ENCODE measurements at places on chromosomes 3 and 15. TPM values are rescaled to one million over a fixed set of nuclear protein-coding genes. Genes with fewer than 3 reads are reported as not detected.

GRCh38 chr15:40785164-40785563, 15.4 kb downstream of the C15orf62 start:
- no peak overlapping the region for H3K4me3 ChIP-seq
- H3K4me1 ChIP-seq = peaks cover 15% of the 10 kb centered on the region
- H3K27ac ChIP-seq = no peak overlapping the region
- DNase-seq = no peak
- H3K36me3 ChIP-seq = no peaks in the 10 kb centered on the region

DNA sequence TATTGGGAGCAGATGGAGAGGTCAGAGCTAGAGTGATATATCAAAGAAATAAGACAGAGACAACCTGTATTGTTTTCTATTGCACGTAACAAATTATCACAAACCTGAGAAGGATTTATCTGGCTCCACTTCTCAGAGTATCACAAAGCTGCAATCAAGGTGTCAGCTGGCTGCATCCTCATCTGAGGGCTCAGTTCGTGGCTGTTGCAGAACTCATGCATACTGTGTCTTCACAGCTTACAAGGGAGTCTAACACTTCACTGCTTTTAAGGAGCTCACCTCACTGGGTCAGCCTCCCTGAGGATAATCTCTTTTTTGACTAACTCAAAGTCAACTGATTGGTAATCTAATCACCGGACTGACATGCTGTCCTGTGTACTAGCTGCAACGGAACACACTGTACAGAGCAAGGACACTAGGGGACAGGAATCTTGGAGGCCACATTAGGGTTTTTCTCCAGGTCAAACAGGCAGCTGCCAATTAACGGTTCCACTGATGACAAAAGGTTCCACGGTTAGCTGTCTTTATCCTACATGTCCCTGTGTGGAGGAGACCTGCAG, 1006.8 kb upstream of the SEMA6D start:
- H3K27me3 ChIP-seq = no peaks in the 10 kb centered on the region
- H3K36me3 ChIP-seq = no peaks in the 10 kb centered on the region
- no peak overlapping the region for H3K27ac ChIP-seq
- no peak overlapping the region for H3K4me3 ChIP-seq
- DNase-seq = no peak

DNA sequence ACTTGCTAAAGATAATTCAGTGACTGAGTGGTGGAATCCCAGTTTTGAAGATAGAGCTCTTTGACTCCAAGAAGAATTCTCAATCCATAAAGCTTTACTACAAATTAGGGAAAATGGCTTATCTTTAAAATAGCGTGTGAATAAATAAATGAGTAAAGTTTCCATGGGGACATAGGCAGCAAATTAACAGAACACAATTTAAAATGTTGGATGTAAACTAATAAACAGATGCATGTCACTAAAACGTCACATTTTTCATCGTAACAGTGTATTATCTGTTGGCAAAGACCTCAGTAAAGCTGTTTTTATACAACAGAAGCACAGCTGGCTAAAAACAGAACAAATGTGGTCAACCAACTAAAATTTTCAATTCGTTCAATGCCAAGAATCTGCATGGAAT, 913.9 kb upstream of the CFAP20DC start:
- H3K27me3 ChIP-seq = no peaks in the 10 kb centered on the region
- no peak overlapping the region for H3K27ac ChIP-seq

DNA sequence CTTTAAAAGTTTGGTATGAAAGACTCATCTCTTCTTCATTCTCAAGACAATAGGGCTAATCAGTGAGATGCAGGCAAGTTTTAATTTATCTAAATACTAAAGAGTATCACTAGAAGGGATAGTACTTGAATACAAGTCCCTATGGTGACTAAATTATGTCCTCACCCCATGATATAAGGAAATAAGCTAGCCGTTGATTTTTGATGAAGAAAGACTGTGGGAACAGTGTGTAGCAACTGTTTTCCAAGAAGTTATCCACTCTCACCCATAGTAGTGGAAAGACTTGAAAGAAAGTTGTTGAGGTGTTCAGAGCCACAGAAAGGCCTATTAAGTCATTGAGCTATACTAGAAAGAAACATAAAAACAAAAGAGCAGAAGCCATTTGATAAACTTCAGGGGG, 36.7 kb downstream of the PIK3CA start:
- no peak overlapping the region for H3K4me3 ChIP-seq
- H3K4me1 ChIP-seq = peaks cover 40% of the 10 kb centered on the region
- H3K27me3 ChIP-seq = no peaks in the 10 kb centered on the region
- no peak overlapping the region for H3K27ac ChIP-seq
- H3K36me3 ChIP-seq = no peaks in the 10 kb centered on the region

Gene ROBO2
- polyA plus RNA-seq = not detected

Gene SCAP
- 34.6 TPM for polyA plus RNA-seq

Gene AADACL2
- polyA plus RNA-seq = not detected
